ENCODE measurements at places on chromosomes 7 and 10. TPM values are rescaled to one million over a fixed set of nuclear protein-coding genes. Genes with fewer than 3 reads are reported as not detected.

- no peak for DNase-seq
Observed at GRCh38 chr10:102641402-102641801, 2.9 kb upstream of the TRIM8 start.

RSPH10B gene
- not detected for total RNA-seq

DNA sequence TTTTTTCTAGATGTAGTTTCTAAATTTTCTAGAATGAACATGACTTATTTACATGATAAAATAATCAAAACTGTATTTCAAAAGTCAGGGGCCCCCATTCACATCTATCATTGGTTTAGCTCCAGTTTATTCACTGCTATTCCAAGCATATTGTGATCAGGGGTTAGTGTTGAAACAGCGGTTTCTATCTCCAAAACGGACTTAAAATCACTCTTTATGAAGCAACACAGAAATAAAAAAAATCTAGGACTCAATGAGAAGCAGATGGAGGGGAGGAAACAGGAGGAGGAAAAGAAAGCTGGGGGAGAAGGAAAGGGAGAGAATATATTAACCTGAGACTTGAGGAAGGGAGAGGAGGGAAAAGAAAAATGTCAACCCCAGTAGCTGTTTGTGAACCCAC is 14.8 kb upstream of the CH25H start:
- peak; percentile 21 for DNase-seq

- DNase-seq: no peak
Observed at GRCh38 chr10:101749047-101750016, 26.6 kb downstream of the FGF8 start.

DNA sequence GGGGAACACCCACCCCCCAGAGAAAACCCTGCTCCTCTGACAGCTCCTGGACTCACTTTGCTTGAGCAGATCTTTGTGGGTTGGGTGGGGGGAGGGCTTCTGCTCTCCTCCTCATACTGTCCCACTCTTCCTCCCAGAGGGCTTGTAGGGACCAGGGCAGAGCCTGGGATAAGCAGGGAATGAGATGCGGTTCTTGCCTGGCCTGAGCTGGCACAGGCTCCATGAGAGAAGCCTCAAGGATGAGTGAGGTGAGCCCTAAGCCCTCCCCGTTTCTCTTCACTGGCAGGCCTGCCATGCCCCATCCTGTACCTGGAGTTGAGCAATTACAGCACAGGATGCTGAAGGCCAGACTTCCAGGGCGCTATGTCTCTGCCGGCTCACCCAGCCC is 134.7 kb downstream of the ADAM12 start:
- no peak for DNase-seq

DNA sequence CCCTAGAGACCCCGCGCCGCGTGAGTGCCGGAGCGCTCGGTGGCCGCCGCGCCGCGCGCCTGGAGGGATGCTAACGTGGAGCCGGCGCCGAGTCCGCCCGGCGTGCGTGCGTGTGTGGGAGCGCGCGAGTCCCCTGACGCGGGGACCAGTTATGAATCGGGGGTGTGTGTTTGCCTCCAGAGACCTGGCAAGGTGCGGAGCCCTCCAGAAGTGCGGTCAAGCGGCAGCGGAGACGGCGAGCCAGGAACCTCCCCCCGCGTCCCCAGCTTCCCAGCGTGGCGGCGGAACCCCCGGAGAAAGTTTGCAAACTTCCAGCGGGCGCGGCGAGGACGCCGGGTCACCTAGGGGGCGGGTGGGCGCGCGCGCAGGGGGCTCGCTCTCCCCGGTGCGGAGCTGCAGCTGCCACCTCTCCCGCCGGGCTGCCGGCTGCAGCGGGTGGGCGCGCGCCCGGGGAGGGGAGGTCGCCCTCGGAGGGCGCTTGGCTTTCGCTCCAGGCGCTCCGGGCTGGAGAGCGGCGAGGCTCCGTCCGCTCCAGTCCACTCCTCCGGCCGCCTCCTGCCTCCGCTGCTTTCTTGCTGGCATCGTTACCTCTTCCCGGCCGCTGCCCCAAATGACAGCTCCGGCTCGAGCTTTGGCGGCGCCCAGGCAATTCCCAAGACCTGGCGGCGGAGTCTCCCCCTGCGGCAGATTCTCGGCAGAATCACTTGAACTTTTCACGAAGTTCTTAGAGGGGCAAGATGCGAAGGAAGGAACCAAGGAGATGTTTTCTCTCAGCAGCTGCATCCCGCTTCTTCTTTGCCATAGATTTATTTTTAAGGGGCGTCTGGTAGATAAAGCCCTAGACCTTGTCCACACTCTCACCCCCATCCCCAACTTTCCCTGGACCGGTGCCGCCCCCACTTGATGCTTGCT is 2.3 kb upstream of the CREB5 start:
- DNase-seq: no peak

RHOBTB1 gene
- total RNA-seq: 39.2 TPM

DNA sequence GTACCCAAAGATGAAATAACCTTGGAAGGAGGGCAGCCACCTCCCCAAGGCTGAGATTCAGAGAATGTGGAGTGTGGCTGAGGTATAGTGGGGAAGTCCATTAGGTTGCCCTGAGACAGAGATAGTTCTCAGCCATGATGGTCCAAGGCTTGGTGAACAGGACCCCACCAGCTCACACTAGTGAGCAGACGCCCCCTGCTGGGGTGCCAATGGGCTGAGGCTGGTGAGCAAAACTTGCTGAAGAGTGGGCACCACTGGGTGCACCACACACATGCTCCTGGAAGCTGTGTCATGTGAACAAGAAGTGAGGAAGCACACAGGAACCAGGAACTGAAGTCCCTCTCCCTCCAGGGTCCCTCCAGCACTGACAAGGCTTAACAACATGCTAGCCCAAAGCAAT is 8.9 kb downstream of the FBXL13 start:
- DNase-seq: no peak

- DNase-seq: peak; percentile 91
Observed at GRCh38 chr7:143884969-143885559, 16.9 kb downstream of the TCAF1 start.

GRCh38 chr10:91556691-91557566 is 75.9 kb downstream of the PPP1R3C start:
- DNase-seq: no peak

- no peak for DNase-seq
Observed at GRCh38 chr7:82247814-82248433, 195.7 kb downstream of the CACNA2D1 start.

DNA sequence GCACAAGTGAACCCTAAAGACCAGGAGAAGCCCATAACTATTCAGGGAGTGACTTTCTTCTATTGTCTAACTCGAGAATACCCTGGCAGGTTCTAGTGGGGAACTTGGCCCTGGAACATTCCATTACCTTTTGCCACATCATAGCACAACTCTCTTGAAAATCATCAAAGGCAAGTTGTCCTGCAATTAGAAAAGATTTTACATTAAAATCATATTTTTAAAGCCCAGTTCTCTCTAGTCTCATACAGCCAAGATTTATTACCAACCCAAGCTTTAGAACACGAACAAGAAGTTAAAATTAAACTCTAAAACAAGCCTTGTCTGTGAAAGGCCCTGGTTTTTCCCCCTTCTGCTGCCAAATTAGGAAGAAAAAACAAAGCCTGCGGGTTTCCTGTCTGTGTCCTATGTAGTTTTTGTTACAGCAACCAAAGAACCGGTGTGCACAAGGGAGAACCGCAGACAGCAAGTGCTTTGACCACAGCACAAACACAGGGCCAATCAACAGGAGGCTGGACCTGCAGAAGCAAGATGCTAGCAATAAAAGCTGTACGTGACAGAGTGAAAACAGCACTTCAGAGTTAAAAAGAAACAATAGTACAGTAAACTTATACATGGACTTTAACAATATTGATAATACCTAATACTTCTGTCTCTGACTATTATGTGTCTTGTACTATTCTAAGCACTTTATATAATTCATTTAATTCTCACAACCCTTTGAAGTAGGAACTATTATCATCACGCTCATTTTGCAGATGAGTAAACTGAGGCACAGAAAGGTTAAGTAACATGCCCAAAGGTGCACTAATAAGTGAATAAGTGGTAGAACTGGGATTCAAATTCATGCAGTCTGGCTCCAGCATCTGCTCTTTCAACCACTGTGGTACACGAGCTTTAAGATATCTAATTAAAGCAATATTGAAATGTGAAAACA is 65.8 kb downstream of the STK17A start:
- DNase-seq: no peak

DNA sequence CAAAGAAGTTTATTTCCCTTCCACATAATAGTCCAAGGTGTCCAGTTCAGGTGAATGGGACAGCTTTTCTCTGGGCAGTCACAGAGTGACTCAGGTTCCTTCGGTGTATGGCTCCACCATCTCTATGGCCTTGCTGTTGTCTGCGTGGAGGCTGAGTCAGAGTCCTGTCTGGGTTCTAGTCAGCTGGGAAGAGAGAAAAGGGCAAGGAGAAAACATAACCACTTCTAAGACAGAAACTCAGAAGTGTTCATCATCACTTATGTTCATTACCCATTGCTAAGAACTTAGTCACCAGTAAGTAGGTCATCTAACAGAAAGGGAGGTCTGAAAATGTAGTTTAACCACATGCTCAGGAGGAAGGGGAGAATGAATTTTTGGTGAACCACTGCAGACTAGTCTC is 32.4 kb upstream of the CCDC7 start:
- DNase-seq: no peak

DNA sequence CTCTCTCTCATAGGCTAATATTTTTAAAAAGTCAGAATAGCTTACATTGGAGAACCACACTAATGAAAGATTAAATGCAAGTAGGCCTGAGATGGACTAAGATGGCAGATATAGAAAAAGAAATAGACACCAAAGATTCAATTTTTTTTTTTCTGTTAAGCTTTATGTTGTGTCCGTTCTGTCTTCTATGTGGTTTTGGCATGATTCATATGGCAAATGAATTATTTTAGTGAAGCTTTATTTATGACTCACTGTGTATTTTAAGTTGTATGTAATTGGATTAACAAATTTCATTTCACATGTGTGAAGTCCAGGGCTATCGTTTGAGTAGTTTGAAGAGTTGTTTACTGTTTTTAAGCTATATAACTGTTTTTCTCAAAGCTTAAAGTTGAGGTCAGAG is 214.8 kb downstream of the CAMK1D start:
- DNase-seq: no peak

GRCh38 chr7:67843615-67844014 is 847.0 kb downstream of the TYW1 start:
- DNase-seq: no peak

DNA sequence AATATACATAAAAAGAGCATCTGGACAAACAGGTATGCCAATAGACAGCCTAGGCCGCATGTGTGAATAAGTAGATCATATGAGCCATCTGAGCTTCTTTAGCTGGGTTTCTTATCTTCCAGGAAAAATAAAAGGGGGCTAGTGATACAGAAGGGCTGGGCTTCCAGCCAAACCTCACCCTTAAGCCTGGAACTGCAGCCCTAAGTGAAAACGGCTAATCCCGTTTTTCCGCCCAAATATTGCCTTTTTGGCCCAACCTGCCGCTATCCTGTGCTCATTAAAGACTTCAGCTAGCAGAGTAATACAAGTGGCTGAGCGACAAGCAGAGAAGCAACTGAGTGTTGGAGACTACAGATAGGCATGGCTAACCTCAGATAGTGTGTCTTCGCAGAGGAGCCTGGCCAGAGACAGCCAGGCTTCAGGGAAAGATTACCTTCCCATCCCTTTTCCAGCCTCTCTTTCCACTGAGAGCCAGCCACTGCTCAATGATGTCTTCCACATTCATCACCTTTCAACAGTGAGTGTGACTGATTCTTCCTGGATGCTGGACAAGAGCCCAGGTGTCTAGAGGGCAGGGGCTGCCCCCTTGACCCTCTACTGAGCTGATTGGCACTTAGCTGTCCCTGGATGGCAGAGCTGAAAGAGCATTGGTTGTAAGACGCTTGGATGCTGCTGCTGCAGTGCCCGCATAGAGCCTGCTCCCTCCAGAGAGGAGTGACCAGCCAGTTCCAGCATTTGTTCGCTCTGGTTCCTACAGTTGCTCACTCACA is 108.9 kb downstream of the ITGB8 start:
- no peak for DNase-seq

GRCh38 chr7:26735976-26736600 is 128.3 kb downstream of the SKAP2 start:
- no peak for DNase-seq

- DNase-seq: no peak
Observed at GRCh38 chr7:6160191-6160623, 112.2 kb downstream of the CYTH3 start.

DNA sequence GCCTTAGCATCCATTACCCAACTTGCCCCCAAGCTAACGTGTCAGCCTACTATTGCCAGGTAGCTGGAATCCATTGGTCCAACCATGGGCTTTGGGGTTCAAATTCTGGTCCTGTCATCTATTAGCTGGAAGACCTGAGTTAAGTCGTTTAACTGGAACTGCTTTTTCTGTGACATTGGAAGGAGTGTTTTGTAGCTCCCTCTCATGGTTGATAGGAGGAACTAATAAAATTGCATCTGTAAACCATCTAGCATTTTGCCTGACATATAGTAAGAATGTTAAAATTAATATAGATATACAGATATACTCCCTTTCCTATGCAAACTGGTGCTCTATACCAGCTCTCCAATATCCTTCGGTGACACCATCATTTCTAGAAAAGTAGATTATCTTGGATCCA is 23.8 kb upstream of the SLF2 start:
- DNase-seq: no peak

- no peak for DNase-seq
Observed at GRCh38 chr7:23207021-23207420, 25.2 kb downstream of the NUP42 start.

GRCh38 chr7:1364068-1364905 is 95.0 kb downstream of the MICALL2 start:
- DNase-seq: no peak

DNA sequence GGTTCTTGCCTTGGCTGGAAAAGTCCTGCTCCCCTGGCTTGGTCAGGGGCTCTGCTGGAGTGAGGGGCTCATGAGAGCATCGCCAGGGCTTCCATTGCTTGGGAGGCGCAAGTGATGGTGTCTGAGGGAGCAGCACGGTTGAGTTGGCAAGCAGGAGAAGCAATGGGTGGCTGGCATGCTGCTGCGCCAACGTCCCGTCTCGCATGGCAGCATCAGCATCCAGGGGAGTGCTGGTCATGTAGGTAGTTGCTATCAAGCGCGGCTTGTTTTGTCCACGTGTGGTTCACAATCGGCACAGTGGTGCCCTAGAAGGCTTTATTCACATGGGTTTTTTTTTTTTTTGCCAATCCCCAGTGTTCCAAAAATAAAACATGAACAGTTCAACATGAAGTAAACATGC is 3.8 kb downstream of the PYROXD2 start:
- DNase-seq: no peak

DNA sequence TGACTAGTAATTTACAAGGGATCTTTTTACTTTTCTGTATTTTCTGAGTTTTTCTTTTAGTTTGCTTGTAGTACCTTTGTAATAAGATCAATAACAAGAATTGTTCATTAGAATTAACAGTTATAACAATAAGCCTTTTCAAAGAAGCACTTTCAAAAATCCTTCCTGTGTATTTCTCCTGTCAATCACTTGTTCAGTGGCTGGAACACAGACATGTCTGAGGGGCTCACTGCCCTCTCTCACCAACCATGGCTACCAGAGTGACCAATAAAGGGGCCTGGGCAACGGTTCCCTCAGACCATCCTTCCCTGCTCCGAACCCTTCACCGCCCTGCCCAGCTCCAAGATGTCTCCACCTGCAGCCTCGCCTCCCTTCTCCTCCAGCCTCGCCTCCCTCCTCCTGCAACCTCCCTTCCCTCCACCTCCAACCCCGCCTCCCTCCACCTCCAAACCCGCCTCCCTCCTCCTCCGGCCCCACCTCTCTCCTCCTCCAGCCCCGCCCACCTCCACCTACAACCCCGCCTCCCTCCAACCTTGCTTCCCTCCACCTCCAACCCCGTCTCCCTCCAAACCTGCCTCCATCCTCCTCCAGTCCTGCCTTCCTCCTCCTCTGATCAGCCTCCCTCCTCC is 353.4 kb downstream of the TNS3 start:
- no peak for DNase-seq

GRCh38 chr10:35213699-35214098 is 87.1 kb downstream of the CREM start:
- no peak for DNase-seq

GPR158 gene
- total RNA-seq: 0.06 TPM

HABP2 gene
- total RNA-seq: not detected
